ENCODE measurements at places on chromosomes 3 and 15.
A peak's percentile ranks its signal among the peaks of the same experiment; 100 is the strongest.

GRCh38 chr3:168116279-168116678 is 20.6 kb upstream of the GOLIM4 start:
- no peak for DNase-seq

DNA sequence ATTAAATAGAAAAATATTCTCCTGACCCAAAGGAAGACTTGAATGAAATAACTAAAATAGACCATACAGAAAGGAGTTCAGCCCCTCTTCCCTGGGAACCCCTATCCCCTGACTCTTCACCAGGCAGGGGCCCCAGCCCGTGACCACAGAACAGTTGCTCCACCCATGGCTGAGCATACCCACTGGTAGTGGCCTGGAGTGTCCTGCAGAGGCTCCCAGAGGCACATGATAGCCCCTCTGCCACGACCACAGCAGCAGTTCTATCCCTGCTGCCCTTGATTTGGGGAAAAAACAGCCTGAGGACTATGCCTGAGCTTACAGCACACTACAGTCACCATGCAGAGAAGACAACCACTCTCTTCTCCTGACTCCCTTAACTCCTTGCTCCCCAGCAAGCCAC is 31.8 kb downstream of the TTC14 start:
- no peak for DNase-seq

GRCh38 chr3:31445701-31446100 is 87.0 kb upstream of the STT3B start:
- DNase-seq: no peak

DNA sequence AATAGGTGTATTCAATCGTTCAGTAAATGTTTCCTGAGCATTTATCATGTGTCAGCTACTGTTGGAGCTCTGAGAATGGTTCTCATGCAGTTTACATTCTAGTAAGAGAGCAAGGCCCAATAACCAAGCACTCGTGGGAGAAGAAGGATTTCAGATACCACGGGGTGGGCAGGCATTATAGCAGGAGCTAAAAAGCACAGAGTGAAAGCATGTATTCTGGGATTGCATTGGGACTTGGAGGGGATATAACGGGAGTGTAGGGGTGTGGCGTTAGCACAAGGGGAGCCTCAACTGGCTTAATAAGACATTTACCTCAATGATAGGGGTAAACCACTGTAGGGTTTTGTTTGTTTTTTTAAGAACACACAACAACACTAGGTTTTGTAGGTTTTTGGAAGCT is 1.6 kb upstream of the SIAH2 start:
- no peak for DNase-seq

- no peak for DNase-seq
Measured at GRCh38 chr3:13549623-13550422, 898 bp downstream of the FBLN2 start.

DNA sequence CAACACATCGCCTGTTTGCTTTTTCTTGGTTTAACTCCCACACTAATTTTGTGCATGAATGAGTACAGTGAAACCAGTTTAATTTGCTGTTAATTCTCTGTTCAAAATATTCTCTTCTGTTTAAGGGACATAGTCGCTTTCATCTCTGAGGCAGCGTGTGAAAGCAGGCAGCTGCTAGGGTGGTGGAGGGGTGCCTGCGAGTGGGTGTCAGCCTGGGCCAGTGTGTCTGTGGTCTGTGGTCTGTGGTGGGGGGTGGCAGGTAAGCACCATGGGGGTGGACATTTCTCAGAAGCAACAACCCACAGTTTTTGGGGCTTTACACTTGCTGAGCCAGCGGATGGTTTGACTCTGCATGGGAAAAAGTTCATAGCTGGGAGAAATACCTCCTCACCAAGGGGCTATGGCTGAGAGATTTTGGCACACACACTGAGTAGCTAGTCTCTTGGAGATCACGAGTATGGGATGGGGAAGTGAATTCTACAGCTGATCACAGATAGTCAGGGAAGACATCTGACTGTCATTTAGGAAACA is 109.2 kb downstream of the EPHB1 start:
- DNase-seq: no peak

GRCh38 chr3:96711816-96712215 is 102.6 kb upstream of the EPHA6 start:
- DNase-seq: no peak

DNA sequence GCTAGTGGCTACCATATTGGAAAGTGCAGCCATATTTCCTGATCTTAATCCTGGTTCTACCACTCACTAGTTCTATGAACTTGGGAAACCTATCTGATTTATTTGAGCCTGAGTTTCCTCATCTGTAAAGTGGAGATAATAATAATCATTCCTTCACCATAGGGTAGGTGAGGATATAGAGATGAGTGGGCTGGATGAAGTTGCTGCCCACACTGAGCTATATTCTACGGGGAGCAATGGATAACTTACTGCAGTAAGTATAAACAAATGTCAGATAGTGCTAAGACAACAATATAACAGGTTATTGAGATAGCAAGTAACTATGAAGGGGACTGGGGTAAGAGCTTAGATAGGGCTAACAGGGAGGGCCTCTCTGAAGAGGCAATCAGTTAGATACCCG is 251.5 kb upstream of the ADAMTS9 start:
- no peak for DNase-seq

DNA sequence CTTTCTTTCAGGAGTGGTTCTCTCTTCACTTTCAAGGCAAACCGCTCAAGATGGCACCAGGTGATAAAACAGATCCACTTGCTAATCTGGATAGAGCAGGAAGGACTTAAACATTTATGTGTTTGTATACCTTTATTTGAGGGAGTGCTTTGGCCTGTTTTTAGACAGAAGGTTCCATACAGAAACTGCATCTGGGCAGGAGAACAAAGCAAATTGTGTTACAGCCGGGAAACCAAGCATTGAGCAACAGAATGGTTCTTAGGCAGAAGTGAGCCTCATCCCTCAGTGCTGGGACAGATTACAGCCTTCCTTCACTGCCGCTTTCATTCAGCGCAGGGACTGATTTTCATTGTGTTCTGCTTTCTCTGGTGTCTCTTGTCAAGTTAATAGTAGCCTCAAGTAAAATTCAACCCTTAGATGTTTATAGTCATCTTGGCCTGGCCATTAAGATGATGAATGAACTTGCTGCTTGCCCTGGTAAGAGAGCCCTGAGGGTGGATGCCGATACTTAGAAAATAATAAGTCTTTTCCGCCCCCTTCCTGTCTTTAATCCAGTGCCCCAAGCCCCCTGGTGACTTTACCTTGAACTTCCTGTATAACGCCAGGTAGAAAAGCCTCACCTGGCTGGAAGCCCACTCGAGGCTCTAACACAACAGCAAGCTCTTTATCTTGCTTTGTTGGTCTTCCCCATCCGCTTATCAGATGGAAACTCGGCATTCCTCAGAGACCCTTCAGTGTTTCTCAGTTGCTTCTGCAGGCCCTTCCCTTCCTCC is 168.0 kb upstream of the CTDSPL start:
- no peak for DNase-seq

DNA sequence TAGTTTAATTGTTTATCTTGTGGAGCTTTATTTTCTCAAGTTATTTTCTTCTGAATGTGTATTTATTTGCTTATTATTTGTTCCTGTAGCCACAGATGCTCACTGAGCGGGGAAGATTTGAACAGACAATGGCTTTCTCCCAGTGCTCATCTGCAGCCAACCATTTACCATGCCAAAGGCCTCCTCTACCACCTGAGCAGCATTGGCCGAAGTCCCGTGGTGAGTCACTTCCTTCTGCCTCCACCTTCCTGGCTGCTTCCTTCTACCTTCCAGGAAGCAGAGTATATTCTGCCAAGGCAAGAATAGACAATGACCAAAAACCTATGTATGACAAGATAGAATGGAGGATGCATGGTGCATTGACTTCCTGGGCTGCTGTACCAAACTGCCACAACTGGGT is 443.1 kb downstream of the AGBL1 start:
- no peak for DNase-seq

- no peak for DNase-seq
Measured at GRCh38 chr3:131350506-131350905, 31.1 kb upstream of the NUDT16 start.

DNA sequence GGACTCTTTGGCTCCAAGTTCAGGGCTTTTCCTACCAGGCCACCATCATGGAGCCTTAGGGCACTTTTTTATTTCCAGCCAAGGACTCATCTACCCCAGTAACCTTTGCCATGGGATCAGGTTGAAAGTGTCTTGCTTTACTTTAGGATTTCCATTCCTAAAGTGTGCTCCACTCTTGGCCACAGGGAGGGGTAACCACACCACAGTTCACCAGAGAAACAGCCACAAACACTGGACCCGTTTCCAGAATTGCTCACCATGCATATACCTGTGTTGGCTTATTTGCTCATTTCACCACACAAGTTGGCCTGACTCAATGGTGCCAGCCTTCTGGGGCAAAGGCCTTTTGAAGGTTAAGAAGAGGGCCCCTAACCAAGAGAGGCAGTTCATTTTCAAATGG is 70.6 kb upstream of the RAD18 start:
- no peak for DNase-seq

GRCh38 chr15:98888820-98889479 is 118.6 kb downstream of the PGPEP1L start:
- DNase-seq: no peak

GRCh38 chr3:190531406-190531805 is 17.5 kb downstream of the IL1RAP start:
- no peak for DNase-seq

DNA sequence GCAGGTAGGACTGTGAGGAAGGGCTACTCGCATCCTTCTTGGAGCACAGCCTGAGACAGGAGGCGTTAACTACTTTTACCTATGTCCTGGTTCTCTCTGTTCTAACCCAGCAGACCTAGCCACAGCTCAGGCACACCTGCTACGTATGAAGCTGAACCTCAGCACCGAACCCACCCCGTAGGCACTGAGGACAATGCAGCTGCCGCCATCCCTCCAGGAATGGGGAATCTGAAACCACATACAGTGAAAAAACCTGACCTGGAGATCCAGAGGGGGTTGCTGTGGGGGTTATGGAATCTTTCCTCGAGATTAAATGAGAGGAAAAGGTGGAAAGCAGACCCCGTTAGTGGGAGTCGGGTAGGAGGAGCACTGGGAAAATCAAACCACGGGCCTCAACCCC is 14.4 kb downstream of the MST1R start:
- no peak for DNase-seq

DNA sequence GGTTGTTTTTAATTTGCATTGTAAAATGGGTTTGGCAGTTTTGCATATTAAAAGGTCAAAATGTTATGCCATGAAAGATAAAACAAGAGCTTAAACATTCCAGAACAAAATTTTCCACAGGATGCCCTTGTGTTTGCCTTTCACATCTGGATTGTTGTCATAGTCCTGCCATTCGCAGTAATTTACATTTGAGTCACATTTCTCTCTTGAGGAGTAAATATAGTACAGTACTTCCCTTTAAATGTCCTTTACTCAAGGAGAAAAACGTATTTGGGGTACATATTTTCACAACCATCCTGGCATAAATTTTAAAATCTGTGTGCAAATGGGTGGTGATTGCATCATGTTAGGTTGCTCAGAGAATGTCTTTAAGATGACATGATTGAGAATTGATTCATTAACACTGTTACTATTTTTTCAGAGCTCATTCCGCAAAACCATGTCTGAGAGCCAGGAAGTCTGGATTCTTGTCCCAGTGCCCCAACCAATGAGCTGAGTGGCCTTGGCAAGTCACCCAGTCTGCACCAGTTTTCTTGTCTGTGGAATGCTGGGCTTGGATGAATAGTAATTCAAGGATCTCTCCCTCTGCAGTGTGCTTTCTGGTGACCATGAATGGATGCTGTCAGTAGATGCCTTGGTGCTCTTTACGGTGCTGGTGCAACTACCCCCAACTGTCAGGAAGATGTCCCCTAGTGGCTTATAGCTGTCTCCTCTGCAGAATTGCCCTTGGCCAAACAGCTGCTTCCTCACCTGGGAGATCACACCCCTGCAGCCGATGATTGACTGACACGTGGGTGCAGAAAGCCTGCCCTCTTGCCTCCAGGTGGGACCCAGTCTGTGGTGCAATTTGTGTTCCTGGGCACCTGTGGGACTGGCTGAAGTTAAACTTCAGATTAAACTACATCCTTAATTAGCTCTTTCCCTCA is 43.0 kb downstream of the ABHD5 start:
- DNase-seq: no peak

DNA sequence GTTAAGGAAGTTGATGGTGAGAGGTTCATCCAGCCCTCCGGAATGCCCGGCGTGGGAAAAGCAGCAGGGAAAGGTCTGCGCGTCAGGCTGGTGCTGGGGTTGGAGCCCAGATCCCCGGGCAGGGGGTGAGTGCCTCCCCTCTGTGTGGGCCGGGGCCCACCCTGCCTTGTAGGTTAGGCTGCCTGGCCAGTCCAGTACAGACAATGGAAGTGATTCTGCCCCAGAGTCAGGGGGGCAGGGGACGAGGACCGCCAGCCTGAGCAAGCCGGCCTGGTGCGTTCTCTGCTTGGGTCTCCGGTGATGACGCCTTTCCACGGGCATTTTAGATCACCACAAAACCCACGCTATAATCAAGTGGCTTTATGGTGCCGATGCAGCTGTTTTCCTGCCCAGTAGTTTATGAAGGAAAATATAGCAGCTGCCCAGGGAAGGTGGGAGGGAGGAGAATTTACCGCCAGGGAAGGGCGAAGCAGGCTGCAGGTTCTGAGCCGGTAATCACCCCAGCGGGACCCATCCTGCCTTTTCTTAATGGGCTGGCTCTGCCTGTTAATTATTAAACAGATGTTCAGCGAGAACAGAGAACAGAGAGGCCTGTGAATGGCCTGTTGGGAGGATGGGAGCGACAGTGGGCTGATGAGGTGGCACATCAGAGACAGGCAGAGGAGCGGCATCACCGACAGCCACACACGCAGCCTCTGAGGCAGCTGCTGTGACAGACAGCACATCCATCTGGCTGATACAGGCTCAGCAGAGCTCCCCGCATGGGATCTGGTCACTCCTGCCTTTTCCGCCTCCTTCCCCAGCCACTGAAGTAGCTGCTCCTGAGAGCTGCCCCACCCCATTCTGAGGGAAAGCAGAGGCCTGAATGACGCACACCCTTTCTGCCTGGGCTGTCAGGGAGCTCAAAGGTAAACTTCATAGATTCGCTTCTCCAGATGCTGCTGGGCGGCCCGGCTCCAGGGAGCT is 35.2 kb downstream of the BDH1 start:
- peak; percentile 22 for DNase-seq

DNA sequence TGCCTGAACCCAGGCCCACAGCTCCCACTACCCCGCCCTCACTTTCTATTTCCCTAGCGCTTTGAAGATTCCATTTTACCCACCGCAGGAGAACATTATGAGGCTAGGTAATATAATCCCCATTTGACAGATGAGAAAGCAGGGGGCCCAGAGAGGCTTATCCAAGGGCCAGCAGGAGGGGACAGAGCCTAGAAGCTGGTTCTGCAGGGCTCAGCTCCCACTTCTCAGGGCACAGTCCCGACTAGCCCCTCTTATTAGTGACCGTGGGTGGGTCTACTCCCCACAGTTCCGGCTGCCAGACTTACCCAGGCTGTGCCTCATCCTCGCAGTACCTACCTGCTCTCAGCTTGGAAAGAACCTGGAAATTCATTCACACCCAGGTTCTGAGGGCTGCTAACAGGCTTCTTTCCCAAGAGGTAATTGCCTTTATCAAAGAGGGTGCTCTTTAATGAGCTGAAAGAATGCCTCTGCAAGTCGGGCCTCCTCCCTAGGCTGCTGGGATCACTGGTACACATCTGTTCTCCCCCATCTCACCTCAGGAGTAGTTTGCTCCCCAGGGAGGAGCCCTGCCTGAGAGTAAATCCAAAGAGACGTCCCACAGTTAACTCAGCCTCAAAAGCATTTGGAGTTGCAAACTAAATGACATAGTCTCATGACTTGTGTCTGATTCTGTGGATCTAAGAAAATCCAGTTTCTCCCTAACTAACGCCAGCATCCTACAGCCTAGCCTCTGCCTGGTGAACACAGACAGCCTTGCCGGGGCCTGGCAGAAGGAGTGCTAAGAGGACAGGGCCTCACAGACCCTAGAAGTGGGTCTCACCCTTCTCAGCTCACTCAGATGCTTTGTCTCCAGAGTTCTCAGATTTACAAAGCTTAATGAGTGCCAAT is 125.0 kb downstream of the CHSY1 start:
- no peak for DNase-seq

Measured in DMS153 (cell line).